ENCODE measurements at places on chromosomes 1 and 21. TPM values are rescaled to one million over a fixed set of nuclear protein-coding genes. Genes with fewer than 3 reads are reported as not detected.

GRCh38 chr21:42377951-42378340 lies 11.6 kb upstream of the TFF1 start:
- no peak overlapping the region for H3K27ac ChIP-seq
- H3K4me3 ChIP-seq = no peak overlapping the region
- no peaks in the 10 kb centered on the region for H3K36me3 ChIP-seq
- no peaks in the 10 kb centered on the region for H3K27me3 ChIP-seq
- DNase-seq = no peak
- H3K4me1 ChIP-seq = no peaks in the 10 kb centered on the region

DNA sequence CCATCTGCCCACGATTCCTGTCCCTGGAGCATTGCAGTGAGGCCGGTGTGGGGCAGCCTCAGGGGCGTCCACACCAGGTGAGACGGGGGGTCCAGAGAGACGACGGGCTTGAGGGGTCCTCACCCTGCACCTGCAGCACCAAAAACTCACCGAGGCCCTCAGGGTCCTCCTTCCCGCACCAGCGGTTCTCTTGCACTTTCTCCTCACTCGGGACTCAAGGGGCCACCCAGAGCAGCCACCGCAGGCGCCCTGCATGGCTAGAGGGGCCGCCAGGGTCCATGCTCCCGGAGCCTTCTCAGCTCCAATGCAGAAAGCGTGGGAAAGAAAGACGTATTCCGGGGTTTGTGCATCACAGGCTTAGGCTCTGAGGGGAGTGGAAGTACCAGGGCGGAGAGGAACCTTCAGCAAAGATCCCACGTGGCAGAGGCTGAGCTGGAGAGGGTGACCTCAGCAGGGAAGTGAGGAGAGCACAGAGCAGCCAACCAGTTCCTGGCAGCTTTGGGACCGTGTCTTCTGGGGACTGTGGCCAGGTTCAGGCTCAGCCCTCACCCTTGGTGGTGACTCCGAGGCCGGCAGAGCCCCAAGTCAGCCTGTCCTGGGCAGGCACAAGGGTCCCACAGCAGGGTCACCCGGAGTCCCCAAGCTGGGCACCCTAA lies 19.5 kb upstream of the COL6A2 start:
- no peak overlapping the region for H3K4me3 ChIP-seq
- no peak for DNase-seq
- H3K4me1 ChIP-seq = no peaks in the 10 kb centered on the region
- H3K27ac ChIP-seq = no peak overlapping the region
- no peaks in the 10 kb centered on the region for H3K36me3 ChIP-seq
- no peaks in the 10 kb centered on the region for H3K27me3 ChIP-seq

GRCh38 chr1:230516889-230517288 lies 90.8 kb upstream of the PGBD5 start:
- no peak overlapping the region for H3K27ac ChIP-seq
- no peaks in the 10 kb centered on the region for H3K36me3 ChIP-seq
- DNase-seq = no peak
- no peaks in the 10 kb centered on the region for H3K4me1 ChIP-seq

- no peak overlapping the region for H3K4me3 ChIP-seq
- no peaks in the 10 kb centered on the region for H3K27me3 ChIP-seq
- no peaks in the 10 kb centered on the region for H3K4me1 ChIP-seq
- DNase-seq = no peak
These were observed 205.1 kb upstream of the RUNX1 start for GRCh38 chr21:35254006-35254764.

GRCh38 chr1:7043719-7044535 lies 258.7 kb downstream of the CAMTA1 start:
- no peak overlapping the region for H3K4me3 ChIP-seq
- H3K27me3 ChIP-seq = no peaks in the 10 kb centered on the region
- no peak overlapping the region for H3K27ac ChIP-seq
- no peaks in the 10 kb centered on the region for H3K4me1 ChIP-seq
- no peak for DNase-seq

TMEM200B gene
- total RNA-seq = not detected

GRCh38 chr1:224116131-224116530 lies 2.2 kb downstream of the FBXO28 start:
- no peak overlapping the region for H3K27ac ChIP-seq
- peak; percentile 58 for DNase-seq
- no peaks in the 10 kb centered on the region for H3K27me3 ChIP-seq

HSF2BP gene
- total RNA-seq = 0.70 TPM

LUZP1 gene
- total RNA-seq = 27.9 TPM

DNA sequence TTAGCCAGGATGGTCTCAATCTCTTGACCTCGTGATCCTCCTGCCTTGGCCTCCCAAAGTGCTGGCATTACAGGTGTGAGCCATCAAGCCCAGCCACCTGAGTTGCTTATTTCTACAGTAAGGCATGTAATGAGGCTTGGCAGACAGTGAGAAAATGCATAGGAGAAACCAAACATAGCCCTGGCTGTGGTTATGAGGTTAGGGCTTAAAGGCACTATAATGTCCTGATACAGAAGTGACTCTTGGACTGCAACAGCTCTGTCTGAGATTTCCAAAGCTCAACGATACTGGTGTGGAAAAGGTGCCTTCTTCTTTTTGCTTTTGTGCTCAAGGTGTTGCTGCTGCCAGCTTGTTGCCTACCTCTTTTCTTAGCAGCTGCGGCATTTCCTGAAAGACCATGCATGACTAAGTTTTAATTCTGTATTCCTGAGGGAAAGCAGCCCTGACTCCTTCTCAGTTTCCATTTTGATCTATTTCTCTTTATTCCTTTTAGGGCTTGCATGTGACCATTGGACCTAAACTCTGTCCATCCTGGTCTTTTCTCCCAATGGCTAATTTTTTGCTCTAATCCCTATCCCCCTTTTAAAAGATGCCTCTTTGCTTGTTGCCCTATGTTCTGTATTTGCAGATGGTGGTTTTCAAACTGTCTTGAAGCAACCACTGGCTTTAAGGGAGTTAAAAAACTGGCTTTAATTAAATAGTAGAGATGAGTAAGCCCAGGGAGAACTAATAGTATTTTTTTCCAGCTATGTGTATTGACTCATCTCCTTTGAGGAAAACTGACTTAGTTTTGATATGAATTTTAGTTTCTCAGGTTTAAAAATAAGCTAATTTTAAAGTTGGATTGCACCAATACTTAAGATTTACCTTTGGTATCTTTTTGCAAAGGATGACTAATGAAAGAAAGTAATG lies 70.3 kb downstream of the KIF1B start:
- no peaks in the 10 kb centered on the region for H3K36me3 ChIP-seq
- no peaks in the 10 kb centered on the region for H3K27me3 ChIP-seq
- no peak overlapping the region for H3K4me3 ChIP-seq
- no peaks in the 10 kb centered on the region for H3K4me1 ChIP-seq

GRCh38 chr1:114318961-114319360 lies 165.3 kb upstream of the SYT6 start:
- no peaks in the 10 kb centered on the region for H3K27me3 ChIP-seq
- DNase-seq = no peak
- no peaks in the 10 kb centered on the region for H3K36me3 ChIP-seq

GRCh38 chr21:45074818-45075595 lies 627 bp downstream of the ADARB1 start:
- peak overlapping the region; percentile 50 for H3K4me3 ChIP-seq
- H3K27ac ChIP-seq = peak overlapping the region; percentile 54
- H3K4me1 ChIP-seq = peaks cover 52% of the 10 kb centered on the region
- no peaks in the 10 kb centered on the region for H3K27me3 ChIP-seq
- H3K36me3 ChIP-seq = no peaks in the 10 kb centered on the region

GRCh38 chr1:209890641-209891330 lies 47.2 kb upstream of the SYT14 start:
- no peaks in the 10 kb centered on the region for H3K4me1 ChIP-seq
- H3K27ac ChIP-seq = no peak overlapping the region
- no peak for DNase-seq
- H3K27me3 ChIP-seq = no peaks in the 10 kb centered on the region
- H3K4me3 ChIP-seq = no peak overlapping the region

ATP1A2 gene
- not detected for total RNA-seq

DNA sequence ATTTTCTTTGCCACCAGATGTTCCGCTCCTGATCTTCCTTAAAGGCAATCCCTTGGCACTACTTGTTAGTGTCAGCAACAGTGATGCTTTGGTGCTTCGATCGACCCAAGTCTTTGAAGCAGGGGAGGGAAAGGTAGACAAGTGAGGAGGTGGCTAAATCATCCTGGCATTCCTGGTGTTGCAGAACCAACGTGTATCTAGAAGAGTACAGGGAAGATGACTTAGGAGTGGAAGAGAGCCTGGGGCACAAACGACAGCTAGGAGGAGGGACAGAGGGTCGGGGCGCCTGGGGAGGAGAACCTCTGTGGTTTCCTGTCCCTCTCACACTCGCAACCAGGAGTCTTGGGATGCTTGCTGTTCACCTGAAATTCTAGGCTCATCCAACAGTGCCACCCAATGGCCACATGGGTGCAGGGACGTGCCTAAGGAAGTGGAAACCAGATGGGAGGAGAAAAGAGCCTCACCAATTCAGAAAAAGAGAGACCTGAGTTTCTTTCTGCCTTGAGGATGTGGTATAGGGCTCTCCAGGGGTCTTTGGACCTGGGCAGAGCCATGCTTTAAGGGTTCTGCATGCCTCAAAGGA lies 9.5 kb upstream of the KCNA2 start:
- DNase-seq = peak; percentile 47
- H3K36me3 ChIP-seq = no peaks in the 10 kb centered on the region
- H3K27me3 ChIP-seq = no peaks in the 10 kb centered on the region

DNA sequence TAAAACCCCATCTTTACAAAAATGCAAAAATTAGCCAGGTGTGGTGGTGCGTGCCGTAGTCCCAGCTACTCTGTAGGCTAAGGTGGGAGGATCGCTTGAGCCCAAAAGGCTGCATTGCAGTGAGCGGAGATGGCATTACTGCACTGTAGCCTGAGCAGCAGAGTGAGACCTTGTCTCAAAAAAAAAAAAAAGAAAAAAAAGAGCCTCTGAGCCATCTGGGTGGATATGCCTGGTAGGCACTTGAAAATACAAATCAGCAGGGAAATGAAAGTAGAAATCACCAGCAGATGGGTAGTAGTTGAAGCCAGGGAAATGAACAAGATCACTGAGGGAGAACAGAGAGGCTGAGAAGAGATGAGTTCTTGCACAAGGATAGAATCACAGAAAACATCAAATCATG lies 131.0 kb upstream of the HMCN1 start:
- no peak for DNase-seq
- no peaks in the 10 kb centered on the region for H3K36me3 ChIP-seq
- no peak overlapping the region for H3K4me3 ChIP-seq
- no peak overlapping the region for H3K27ac ChIP-seq
- no peaks in the 10 kb centered on the region for H3K27me3 ChIP-seq
- H3K4me1 ChIP-seq = peaks cover 7% of the 10 kb centered on the region

TMEM125 gene
- not detected for total RNA-seq

DNA sequence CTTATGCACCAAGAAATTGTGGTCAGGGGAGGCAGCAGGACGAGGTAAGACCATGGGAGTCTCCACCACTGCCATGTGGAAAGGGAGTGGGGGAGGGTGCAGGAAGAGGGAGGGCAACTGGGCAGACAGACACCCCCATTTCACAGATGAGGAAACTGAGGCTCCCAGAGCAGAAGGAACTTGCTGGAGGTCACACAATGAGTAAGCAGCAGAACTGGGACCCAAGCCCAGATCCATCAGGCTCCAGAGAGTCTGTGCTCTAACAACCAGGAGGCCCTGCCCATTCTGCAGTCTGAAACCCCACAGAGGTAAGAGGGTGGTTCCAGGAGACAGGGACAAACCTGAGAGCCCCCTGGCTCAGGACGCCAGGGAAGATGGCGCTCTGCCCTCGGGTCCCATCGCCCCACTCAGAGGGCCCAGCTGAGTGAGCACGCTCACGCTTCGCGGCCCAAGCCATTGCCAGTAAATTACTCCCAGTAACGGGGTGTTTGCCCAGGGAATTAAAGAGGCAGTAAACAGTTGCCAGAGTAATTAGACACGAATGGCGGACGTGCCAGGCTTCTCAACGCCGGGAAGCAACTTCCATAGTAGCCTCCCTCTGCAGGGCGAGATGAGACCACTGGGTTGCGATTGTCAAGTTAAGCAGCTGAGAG lies 59.2 kb downstream of the MATN1 start:
- no peaks in the 10 kb centered on the region for H3K27me3 ChIP-seq
- H3K27ac ChIP-seq = no peak overlapping the region
- no peaks in the 10 kb centered on the region for H3K4me1 ChIP-seq
- DNase-seq = no peak
- no peak overlapping the region for H3K4me3 ChIP-seq

GRCh38 chr1:172895050-172895460 lies 155.7 kb downstream of the TNFSF18 start:
- H3K27ac ChIP-seq = peak overlapping the region; percentile 19
- H3K27me3 ChIP-seq = no peaks in the 10 kb centered on the region
- peaks cover 29% of the 10 kb centered on the region for H3K4me1 ChIP-seq
- peak; percentile 26 for DNase-seq

C1orf141 gene
- not detected for total RNA-seq

NDUFS5 gene
- total RNA-seq = 122 TPM

GRCh38 chr1:9451081-9451480 lies 88.2 kb upstream of the SLC25A33 start:
- H3K4me1 ChIP-seq = no peaks in the 10 kb centered on the region
- no peaks in the 10 kb centered on the region for H3K27me3 ChIP-seq
- no peak overlapping the region for H3K4me3 ChIP-seq
- H3K36me3 ChIP-seq = no peaks in the 10 kb centered on the region
- no peak for DNase-seq
- no peak overlapping the region for H3K27ac ChIP-seq

DNA sequence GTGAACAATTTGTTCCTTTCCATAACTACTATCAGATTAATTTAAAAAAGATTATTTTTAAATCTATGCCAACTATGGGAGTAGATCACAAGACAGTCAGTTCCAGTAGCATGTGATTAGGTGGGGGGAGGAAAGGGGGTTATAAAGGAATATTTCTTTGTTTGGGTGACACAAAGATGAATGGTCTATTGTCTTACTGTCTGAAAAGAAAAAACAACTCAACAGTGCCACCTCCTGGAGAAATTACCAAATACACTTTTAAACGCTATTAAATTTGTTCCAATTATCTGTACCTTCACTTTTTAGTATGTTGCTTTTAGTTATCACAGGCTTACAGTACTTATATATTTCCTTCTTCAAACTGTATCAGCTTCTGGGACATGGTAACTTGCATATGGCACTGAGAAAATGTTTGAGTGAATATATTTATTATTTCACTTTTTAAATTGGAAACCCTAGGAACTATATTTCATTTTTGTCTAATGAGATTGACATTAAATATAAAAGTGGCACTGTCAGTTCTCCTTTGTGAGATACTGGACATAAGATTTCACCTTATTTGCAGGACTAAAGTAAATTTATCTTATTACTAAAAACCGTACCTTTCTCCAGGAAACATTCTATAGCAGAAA lies 1.7 kb upstream of the SORT1 start:
- peaks cover 25% of the 10 kb centered on the region for H3K36me3 ChIP-seq
- H3K4me3 ChIP-seq = no peak overlapping the region
- no peak overlapping the region for H3K27ac ChIP-seq
- peaks cover 14% of the 10 kb centered on the region for H3K4me1 ChIP-seq
- peaks cover 32% of the 10 kb centered on the region for H3K27me3 ChIP-seq
- no peak for DNase-seq

- no peak overlapping the region for H3K4me3 ChIP-seq
- no peaks in the 10 kb centered on the region for H3K27me3 ChIP-seq
- no peak overlapping the region for H3K27ac ChIP-seq
- H3K4me1 ChIP-seq = no peaks in the 10 kb centered on the region
- no peaks in the 10 kb centered on the region for H3K36me3 ChIP-seq
These were observed 83.6 kb upstream of the SLC25A33 start for GRCh38 chr1:9455487-9456234.

PTGFRN gene
- 0.44 TPM for total RNA-seq
